Activated T-cell treated with anti-CD3 and anti-CD28 coated beads for 24 hours (primary cell): ENCODE measurements at places on chromosomes 16 and 17.
A peak's percentile ranks its signal among the peaks of the same experiment; 100 is the strongest.

DNA sequence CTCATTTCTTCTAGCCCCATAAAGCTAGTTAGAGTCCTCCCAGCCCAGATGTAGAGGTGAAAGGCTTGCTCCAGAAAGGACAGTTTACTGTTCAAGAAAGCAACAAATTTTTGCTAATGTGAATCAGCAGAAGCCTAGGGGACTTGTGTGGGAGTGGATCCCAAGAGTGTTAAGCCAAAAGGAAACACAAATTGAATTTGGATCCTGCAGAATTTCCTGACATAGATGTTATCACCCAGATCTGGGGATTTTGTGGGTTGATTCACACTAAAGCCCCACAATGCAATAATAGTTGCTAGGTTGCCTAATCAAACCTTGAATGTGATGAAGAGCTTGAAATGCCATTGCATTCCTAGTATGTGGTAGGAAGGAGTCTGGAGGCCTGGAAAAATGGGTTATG is 135.2 kb upstream of the HS3ST3A1 start:
- DNase-seq: no peak

- peak; percentile 73 for DNase-seq
These were observed 1.1 kb downstream of the MT2A start for GRCh38 chr16:56609463-56609921.

- no peak for DNase-seq
These were observed 16.4 kb downstream of the GJD3 start for GRCh38 chr17:40348136-40348504.

DNA sequence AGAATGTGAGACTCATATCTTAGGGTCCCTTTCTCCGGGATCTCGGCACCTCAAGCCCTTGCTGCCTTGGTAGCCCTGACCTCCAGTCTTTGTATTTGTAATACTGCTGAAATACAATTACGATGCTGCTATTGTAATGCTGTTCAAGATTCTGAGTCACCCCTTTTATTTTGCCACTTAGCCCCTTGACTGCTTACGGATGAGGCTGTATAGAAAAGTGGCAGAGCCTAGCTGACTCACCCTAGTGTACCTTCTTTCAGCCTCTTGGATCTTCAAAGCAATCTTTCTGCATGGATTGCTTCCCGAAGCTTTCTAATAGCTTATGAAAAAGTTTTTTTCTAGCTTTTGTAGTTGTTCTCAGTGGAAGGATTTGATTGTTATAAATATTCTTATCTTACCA is 187.9 kb downstream of the KCNJ2 start:
- DNase-seq: no peak

- DNase-seq: peak; percentile 61
These were observed at the start of gene TMC8 for GRCh38 chr17:78130437-78131101. Gene TMC8, plus strand, starts transcription at chr17:78130771. Its CDS starts 818 bp downstream, at chr17:78131589.

DNA sequence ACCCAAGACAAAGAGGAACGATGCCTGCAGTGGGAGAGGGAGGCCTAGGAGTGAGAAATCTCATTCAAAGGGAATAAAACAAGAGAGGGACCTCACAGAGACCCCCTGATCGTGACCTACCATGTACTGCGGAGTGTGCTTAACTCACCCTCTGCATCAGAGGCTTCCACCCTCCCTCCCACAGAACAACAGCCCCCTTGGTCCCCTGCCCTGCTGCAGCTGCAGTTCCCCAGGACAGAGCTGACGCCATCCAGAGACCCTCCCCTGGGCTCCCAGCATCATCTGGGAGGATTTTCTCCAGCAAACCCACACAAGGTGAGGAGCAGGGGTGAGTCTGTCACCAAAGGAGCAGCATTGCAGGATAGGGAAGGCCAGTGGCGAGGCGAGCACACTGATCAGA is 39.8 kb downstream of the TLE7 start:
- DNase-seq: no peak

DNA sequence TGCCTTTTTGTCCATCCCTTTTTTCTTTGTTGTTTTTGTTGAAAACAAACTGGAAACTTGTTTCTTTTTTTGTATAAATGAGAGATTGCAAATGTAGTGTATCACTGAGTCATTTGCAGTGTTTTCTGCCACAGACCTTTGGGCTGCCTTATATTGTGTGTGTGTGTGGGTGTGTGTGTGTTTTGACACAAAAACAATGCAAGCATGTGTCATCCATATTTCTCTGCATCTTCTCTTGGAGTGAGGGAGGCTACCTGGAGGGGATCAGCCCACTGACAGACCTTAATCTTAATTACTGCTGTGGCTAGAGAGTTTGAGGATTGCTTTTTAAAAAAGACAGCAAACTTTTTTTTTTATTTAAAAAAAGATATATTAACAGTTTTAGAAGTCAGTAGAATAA is 4.9 kb downstream of the SOX9 start:
- no peak for DNase-seq

GRCh38 chr17:5557485-5557884 is 26.8 kb downstream of the NLRP1 start:
- no peak for DNase-seq

- no peak for DNase-seq
These were observed 24.7 kb downstream of the GRB2 start for GRCh38 chr17:75380750-75381149.

GRCh38 chr16:11913425-11914079 is 2.2 kb downstream of the GSPT1 start:
- DNase-seq: no peak

- no peak for DNase-seq
These were observed 14.0 kb upstream of the ALDOA start for GRCh38 chr16:30051518-30051917.

GRCh38 chr16:4613636-4614570 is 785 bp downstream of the UBALD1 start:
- DNase-seq: peak; percentile 35

DNA sequence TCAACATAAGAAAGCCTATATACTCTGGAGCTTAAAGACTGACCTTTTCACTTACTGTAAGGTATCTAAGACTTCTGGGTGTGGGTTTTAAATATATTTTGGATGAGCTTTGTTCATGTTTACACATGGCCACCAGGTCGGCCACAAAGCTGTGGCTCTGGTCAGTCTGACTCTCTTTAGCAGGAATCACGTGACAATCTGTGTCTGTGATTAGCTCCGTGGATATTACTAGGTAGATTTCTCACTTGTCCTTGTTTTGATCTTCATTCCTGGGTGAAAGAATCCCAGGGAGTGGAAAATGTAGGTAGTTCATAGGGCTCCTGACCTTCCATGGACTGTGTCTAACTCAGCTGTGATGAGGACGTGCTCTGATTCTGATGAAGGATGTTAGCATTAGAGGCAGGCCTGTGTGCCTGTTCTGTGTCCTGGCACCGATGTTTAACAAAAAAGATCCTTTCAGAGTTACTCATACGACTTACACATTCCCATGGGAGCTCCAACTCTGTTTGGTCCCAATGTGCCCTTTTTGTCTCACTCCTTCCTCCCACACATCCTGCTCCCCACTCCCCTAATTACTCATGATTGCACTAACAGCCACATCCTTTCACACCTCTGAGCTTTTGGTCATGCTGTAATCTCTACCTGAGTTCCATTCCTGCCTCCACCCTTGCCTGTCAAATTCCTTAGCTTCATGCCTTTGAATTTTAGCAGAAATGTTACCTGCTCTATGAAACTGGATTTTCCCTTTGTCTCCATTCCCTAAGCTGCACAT is 425.1 kb downstream of the MAF start:
- DNase-seq: no peak

DNA sequence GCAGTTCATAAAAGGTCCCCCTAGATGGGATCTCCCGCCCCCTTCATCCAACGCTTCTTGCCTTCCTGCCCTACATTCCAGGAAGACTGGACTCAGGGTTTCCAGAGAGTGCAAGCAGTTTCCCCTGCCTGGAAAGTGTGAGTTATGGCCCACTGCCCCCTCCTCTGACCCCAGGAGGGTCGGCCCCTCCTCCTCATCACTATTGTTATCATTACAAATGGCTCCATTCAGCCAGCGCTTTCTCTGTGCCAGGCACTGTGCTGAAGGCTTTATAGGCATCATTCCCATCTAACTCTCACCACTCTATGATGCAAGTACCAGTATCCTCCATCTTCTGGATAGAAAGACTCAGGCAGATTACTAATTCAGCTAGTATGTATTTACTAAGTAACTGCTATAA is 90.7 kb downstream of the USP31 start:
- no peak for DNase-seq

DNA sequence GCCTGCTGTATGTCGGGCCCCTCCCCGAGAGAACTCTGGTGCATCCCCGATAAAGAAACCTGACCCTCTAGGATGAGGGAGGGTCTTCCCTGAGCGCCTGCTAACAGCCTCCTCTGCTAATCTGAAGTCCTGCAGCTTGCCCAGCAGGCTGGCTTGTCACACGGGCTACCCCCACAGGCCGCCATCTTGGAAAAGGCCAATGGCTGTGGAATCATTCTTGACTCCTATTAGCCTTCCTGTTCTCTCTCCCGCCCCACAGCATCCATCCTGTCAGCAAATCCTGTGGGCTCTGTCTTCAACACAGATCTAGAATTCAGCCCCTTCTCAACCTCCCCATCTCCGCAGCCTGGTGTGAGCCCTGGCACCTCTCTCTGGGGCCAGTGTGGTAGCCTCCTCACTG is 12.0 kb downstream of the IL4R start:
- no peak for DNase-seq

GRCh38 chr17:21452377-21453143 is 76.4 kb downstream of the KCNJ12 start:
- peak; percentile 17 for DNase-seq

DNA sequence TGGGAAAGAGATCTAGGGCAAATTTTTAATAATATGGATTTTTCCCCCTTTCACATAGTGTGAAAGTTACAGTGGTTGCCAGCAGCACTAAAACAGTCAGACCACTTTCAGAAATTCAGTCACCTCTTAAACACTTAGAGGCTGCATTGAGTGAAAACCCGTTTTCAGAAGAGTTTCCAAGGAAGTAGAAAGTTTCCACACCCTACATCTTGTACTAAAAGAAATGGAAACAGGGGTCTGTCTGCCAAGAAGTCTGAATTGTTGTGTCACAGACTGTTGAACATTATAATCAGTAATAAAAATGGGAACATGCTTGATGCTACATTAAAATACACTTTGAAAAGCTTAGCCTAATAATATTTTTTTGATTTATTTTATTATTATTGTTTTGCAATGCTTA is 278.9 kb upstream of the KCNJ16 start:
- no peak for DNase-seq

GRCh38 chr16:27627136-27627535 is 77.2 kb downstream of the KATNIP start:
- DNase-seq: no peak

DNA sequence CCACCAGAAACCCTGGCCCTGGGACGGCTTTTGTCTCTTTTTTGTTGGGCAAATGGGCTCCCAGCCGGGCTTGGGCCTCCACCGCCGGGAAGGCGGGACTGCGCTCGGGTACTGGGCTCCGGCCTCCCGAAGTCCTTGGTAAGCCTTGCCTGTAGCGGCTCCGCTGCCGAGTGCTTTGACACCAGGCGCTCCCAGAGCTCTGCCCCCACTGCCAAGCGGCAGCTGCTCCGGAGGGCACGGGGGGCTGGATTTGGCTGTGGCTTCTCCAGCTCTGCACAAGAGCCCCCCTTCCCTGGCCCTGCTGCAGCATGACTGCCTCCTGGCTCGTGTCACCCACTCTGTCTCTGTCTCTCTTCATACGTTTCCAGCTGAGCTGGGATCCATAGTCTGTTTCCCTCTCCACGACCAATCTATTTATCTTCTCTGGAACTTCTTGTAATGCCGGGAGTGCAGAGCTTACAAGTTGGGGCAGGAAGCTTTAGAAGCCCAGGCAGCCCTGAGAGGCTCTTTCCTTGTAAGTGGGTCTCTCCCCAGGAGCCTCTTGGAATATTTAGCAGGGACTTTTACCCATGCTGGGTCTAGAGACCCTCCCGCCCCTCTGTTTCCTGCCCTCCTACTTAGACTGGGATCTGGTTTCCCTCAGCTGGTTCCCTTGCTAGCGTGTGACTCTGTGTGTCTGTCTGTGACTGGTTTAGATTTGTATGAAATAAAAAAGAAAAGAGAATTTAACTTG is 246.9 kb upstream of the GSE1 start:
- no peak for DNase-seq

DNA sequence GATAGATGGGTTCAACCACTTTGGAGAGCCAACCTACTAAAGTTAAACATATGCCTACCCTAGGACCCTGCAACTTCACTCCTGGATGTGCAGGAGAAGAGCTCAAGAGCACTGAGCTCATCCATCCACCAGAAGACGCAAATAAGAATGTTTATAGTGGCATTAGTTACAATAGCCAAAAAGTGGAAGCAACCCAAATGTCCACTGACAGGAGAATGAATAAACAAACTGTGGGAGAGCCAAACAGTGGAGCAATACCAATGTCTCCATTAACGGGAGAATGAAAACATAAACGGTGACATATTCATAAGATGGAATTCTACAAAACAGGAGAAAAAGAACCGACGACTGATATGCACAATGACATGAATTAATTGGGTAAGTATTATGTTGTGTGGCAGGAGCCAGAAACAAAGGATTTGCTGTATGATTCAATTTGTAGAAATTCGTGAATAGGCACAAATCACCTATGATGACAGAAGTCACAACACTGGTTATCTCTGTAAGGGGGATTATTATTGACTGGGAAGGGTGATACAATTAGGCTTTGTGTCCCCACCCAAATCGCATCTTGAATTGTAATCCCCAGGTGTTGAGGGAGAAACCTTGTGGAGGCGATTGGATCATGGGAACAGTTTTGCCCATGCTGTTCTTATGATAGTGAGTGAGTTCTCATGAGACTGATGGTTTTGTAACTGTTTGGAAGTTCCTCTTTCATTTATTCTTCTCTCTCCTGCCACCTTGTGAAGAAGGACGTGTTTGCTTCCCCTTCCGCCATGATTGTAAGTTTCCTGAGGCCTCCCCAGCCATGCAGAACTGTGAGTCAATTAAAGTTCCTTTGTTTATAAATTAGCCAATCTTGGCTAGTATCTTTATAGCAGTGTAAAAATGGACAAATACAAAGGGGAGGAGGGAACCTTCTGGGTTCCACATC is 57.9 kb upstream of the PLCG2 start:
- no peak for DNase-seq

DNA sequence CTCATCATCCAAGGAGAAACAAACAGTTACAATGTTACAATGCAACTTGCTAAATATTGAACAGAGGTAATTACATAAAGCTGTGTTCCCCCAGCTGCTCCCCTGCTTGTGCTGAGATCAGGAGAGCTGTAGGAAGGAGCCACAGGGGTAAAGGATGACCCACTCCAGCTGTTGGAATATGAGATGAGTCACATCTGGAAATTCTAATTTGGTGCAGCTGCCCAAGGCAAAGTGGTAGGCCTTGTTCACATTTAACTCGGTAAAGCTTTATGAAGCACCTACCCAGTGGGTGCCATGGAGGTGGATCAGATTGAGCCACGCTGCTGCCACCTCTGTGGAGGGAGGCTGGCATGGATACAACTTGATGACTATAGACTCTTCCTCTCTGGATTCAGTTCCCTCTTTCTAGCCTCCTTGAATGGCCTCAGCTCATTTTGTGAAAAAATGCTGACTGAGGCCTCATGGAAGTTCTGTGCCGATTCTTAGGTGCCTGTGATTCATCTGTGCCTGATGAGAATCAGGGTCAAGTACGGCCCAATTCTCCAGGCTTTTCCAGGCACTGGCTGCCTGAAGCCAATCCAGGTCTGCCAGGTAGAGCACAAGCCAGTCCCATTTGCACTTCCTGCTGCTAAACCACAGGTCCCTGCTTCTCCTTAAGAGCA is 7.4 kb downstream of the ZNF689 start:
- no peak for DNase-seq

GRCh38 chr17:35345926-35346771 is 27.3 kb downstream of the SLFN11 start:
- DNase-seq: no peak

- DNase-seq: no peak
These were observed 38.3 kb downstream of the SCPEP1 start for GRCh38 chr17:57016071-57016763.
